ENCODE measurements at places on chromosomes 6 and 20.
A peak's percentile ranks its signal among the peaks of the same experiment; 100 is the strongest.

- DNase-seq, result no peak
Observed at GRCh38 chr6:50819904-50820868, 1.5 kb downstream of the TFAP2B start.

GRCh38 chr20:64099880-64100565 lies 7.3 kb downstream of the NPBWR2 start:
- DNase-seq, result no peak

DNA sequence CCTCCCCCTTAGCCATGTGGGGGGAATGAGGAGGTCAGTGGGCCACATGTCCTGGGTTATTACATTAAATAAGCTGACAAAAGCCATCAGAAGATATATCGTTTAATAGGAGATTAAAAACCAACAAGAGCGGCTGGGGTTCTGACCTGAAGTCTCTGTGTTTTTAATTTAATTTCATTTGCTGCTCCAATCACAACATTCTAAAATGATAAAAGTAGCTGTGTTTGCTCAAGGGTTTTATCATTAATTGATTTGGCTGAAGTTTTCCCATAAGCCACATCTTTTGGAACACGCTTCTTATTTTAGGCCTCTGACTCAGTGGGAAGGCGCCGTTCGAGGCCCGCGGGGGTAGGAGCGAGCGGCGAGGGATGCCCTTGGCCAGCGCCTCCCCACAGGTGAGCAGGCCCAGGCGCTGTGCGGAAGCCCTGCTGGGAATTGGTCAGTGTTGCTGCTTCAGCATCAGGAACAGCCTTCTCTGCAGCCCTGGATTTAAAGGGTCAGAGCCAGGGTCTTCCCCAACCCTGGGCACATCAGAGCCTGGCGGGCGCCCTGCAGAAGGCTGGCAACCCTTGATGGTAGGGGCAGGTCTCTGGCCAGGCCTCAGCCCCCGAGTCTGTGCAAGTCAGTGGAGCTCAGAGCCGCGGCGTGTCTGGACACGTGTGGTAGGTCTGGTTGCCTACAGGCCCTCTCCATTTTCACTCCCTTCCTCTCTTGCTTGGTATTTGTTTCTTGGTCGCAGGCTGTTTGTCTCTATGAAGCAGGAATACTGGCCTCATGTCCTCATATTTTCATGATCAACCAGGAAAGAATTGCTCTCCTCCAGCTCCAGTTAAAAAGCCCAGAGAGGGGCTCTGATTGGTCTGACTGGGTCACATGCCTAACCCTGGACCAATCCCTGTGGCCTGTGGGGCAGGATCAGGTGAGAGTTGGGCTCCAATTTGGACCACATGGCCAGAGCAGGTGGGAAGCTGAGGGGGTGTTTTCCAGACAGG lies 30.9 kb upstream of the MLN start:
- DNase-seq, result no peak

- no peak for DNase-seq
Observed at GRCh38 chr6:147881432-147881831, 372.9 kb downstream of the SAMD5 start.

DNA sequence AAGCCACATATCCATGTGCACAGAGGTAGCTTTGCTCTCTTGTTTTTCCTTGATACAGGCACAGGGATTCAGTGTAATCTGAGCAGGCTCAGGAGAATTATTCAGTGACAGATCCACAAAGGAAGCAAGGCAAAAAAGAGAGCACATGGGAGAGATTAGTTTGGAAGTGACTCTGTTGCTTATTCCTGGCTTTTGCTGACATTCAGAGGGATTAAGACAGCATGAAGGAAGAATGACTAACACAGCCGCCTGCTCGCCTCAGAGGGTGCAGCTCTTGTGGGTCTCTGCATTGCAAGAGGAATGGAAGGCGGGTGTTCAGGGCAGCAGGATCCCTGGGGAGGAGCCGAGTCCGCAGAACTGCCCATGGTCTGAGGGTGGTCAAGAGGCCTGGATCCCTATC lies 203.4 kb upstream of the KCNQ5 start:
- DNase-seq, result no peak

- DNase-seq, result no peak
Observed at GRCh38 chr6:126537061-126537816, 197.3 kb downstream of the CENPW start.

DNA sequence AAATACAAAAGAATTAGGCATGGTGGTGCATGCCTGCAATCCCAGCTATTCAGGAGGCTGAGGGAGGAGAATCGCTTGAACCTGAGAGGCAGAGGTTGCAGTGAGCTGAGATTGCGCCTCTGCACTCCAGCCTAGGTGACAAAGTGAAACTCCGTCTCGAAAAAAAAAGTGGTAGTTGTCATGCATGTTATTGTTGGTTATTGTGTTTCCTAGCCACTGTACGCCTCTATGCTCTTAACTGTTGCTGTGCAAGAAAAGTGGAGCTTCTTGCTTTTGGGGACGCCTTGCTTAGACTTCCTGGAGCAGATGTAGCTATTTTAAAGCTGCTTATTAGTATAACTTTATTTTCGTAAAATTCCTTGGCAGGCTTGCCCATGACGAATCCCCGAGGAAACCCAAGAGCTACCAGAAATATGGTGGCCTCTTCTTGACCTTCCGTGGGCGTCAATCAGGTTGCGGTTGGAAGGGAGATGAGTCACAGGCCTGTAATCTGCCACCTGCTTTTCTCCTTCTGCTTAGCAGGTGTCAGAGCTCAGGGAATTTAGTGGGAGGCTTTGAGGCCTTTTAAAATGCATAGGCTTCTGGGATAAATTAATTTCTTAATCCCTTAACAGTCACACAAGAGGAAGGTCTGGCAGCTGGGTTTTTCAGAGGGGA lies 17.3 kb downstream of the GABRR2 start:
- DNase-seq, result no peak

DNA sequence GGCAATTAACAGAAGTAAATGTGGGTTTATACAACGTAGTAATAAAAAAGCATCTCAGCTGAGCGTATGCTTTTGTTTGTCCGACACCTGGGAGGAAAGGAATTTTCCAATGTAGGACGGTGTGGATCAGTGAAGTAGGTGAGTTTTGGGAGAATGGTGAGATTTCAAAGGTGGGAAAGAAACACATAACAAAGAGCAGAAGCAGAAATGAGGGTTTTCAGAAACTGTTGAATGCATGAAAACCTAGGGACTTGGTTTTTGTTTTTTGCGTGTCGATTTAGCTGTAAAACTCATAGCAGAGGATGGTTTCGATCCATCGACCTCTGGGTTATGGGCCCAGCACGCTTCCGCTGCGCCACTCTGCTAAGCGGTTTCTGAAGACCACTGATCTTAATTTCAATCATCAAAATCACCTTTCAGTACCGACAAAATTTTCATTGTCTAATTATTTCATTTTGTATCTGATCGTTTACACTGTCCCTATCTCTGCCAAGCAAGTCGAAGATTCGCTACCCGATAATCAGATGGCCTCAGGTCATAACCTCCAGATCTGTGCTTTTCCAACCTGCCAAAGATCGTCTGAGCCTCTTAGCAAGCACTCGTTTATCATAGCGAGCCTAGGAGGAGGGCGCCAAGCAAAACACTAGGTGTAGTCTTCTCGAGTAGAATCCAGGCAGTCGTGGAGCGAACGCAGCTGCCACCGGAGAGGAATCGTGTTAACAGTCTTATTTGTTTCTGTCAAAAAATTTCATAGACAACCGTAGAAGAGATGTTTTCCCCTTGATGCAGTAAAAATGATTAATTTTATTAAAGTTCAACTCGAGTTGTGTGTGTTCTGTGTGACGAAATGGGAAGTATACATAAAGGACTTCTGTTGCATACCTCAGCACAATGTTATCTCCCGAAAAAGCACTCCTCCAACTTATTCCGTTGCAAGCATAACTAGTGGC lies 20.9 kb upstream of the POM121L2 start:
- peak; percentile 48 for DNase-seq

GRCh38 chr6:158185729-158186456 lies 17.7 kb downstream of the GTF2H5 start:
- no peak for DNase-seq

Data from endothelial cell (in vitro differentiated cells).